ENCODE measurements at places on chromosomes 5 and 9.
A peak's percentile ranks its signal among the peaks of the same experiment; 100 is the strongest.

- DNase-seq, result no peak
These were observed 12.2 kb upstream of the HSPB3 start for GRCh38 chr5:54443270-54443669.

GRCh38 chr5:170611449-170612090, 107.8 kb downstream of the KCNIP1 start:
- no peak for DNase-seq

GRCh38 chr5:108747111-108747773, 455 bp upstream of the FER start:
- no peak for DNase-seq

DNA sequence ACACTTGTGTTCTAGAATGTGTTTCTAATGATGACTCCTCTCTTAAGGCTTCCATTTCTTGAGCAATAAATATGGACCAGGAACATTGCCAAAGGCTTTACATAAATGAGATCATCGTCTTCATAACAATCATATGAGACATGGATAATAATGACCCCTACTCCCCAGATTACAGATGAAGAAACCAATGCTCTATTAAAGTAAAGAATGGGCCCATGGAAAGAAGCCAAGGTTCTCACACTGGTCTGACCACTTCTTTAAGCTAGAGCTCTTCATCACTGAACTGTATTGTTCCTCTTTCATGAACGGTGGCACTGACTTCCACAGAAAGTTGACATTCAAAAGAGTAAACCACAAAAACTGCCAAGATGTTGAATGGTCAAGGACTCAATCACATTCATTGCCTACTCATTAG, 65.3 kb downstream of the MARCHF3 start:
- DNase-seq, result peak; percentile 84

GRCh38 chr5:126938466-126938865, 91.9 kb downstream of the MARCHF3 start:
- DNase-seq, result peak; percentile 46

- no peak for DNase-seq
These were observed 35.3 kb upstream of the RNF20 start for GRCh38 chr9:101498323-101498722.

- DNase-seq, result no peak
These were observed 171.6 kb downstream of the PAX5 start for GRCh38 chr9:36862206-36863145.

DNA sequence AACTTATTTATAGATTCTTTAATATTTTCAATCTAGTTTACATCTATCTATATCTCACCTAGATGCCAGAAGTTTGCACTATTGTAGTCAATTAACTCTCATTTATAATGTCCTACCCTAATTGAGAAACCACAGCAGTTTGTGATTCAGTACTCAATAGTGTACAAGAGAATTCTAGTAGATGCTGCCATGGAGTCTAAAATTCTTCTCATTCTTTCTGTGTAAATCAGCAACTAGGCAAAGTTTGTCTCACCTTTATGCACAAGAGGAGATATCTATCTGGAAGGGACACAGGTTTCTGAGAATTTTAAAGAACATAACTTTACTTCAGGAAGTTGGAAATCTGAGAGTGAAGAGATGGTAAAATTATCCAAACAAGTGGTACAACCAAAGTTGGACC, 173.0 kb upstream of the FBXL7 start:
- no peak for DNase-seq

GRCh38 chr9:737400-738120, 103.9 kb upstream of the DMRT1 start:
- no peak for DNase-seq

GRCh38 chr5:97075649-97076048, 66.8 kb downstream of the LIX1 start:
- no peak for DNase-seq

GRCh38 chr9:132143359-132143758, 18.5 kb upstream of the NTNG2 start:
- no peak for DNase-seq

DNA sequence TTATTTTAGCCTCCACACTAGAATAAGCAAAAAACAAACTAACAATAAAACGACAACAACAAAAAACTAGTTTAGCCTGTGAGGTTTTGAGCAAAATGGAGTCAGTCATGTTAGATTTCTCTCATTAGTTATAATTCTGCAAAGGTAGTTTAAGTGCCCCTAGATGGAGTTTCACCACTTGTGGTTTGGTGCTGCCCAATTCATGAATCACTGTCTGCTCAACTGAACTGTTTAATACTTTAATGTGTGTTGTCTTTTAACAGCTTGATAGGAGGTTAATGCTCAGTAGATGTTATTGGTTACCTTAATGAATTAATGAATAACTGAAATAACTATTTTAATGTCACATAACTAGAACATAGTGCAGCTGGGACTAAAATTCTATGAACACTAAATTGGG, 3.5 kb upstream of the PLAA start:
- no peak for DNase-seq

DNA sequence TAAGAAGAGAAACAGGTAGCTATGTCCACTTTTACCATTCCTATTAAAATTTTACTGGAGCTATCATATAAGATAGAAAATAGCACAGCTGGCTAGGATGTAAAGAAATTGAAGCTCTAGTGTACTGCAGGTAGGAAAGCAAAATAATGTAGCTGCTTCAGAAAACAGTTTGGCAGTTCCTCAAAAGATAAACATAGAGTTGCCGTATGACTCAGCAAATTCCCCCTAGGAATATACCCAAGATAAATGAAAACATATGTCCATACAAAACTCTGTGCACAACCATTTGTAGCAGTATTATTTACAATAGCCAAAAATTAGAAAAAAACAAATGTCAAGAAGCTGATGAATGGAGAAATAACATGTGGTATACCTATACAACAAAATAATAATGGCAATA, 64.6 kb upstream of the SHISAL2B start:
- DNase-seq, result no peak

- no peak for DNase-seq
These were observed 143.1 kb upstream of the NR4A3 start for GRCh38 chr9:99678566-99678965.

GRCh38 chr5:86917117-86917579, 299.4 kb downstream of the COX7C start:
- no peak for DNase-seq

DNA sequence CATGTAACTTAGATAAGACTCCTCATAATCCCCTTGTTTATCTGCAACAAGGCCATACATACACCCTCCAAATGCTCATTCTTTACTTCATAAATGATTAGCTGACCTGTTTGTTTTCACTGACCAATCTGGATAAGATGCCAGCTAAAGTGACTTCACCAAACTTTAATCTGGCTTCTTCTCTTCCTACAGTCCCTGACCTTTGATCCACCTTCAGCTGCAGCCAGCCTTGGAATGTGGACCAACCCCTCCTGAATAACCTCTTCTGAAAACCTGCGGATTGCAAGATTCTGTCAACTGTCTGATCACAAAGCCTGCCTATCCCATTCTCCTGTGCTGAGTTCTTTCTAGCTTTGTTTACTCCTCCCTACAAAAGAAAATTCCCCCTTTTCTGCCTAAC, 476.8 kb downstream of the LRRC70 start:
- DNase-seq, result no peak

DNA sequence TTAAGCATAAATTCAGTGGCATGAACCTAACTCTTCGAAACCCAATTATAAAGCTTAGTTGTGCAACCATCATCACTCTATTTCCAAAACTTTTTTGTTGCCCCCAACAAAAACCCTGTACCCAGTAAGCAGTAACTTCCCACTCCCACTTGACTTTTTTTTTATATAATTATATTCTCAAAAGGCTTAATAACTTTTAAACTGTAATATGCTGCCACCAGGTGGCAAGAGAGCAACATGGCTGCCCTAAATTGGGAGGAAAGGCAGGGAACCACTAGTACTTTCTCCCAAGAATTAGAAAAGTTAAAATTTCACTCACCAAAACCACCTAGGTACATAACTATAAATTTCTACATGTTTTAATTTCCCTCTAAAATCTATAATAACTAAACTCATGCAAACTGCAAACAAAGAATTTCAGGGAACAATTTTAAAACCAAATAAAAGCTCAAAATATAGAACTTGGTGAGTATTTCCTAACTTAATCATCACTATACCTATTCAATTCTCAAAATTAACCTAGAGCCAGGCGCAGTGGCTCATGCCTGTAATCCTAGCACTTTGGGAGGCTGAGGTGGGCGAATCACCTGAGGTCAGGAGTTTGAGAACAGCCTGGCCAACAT, 50.2 kb upstream of the RNF38 start:
- peak; percentile 9 for DNase-seq

- DNase-seq, result no peak
These were observed 7.6 kb downstream of the TTC39B start for GRCh38 chr9:15299374-15299939.

GRCh38 chr9:36207546-36208012, 16.9 kb downstream of the CLTA start:
- DNase-seq, result no peak

GRCh38 chr9:133854765-133855164, 116.6 kb upstream of the SARDH start:
- no peak for DNase-seq

DNA sequence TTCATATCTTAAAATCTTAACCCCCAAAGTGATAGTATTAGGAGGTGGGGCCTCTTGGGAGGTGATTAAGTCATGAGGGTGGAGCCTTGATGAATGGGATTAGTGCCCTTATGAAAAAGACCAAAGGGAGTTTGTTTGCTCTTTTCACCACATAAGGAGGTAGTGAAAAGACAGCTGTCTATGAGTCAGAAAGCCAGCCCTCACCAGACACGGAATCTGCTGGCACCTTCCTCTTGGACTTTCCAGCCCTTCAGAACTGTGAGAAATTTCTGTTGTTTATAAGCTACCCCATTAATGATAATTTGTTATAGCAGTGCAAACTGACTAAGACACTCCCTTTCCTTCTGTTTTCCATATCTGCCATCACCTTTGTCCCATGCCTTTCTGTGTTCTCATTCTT, 20.8 kb downstream of the IFNB1 start:
- no peak for DNase-seq

DNA sequence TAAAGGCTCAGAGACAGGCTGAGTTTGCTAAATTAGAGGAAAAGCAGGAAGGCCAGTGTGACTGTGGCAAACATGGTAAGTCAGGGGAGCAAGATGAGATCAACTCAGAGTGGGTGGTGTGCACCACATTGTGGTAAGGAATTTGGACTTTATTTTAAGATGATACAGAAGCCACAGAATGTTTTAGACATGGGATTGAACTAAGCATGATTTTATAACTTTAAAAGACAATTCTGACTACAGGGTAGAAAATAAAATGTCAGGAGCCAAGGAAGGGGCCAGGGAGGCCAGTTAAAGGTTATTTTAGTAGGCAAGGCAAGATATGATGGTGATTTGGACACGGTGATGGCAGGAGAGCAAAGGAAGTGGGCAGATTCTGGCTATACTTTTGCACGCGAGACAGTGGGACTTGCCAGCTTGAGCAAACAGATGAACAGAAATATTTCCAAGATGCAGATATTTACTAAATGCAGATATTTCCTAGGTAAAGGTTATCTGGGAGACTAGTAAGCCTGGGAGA, 53.9 kb downstream of the TSSK1B start:
- no peak for DNase-seq

DNA sequence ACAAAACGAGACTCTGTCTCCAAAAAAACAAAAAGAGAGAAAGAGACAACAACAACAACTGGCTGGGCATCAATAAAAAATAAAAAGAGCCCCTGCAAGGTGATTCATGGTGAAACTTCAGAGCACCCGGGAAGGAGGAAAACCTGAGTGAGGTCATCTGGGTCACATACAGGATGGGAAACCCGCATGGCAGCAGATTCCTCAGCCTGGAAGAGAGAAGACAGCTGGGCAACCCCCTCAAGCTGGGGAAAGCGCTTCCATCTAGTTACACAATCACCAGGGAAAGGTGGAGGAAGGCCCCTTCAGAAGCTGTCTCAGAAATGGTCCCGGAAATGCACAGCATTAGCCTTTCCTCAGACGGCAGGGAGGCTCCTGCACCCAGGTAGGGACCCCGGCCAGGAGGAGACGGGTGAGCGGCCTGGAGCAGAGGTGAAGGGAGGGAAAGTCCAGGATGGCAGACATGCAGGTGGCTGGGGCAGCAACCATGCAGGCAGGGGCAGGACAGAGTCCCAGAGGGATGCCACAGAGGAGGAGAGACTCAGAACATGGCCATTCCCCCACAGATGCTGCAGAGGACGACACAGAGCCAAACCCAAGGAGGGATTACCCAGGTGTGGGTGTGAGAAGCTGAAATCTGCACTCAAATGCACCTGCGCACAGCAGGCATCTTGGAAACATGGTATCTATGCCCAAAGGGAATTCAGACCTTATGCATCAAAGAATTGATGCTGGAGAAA, 29.4 kb downstream of the CAMSAP1 start:
- DNase-seq, result no peak

DNA sequence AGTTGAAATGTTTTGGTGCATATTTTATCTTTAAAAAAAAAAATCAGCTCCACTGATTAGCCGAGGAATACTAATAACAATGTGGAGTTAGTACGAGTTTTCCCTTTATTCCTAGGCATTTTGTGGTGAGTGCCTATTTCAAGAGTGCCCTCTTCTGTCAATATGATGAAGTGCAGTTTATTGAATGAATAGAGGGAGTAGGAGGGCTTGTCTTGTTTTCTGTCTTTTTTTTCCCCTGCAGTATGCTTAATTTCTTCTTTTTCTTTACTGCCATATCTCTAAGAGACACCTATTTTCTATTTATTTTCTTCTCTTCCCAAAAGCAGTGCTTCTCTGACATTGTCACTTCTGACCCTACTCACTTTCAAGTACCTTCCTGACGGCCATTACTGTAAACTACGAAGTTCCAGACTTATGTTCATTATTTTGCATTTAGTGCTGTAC, 169.6 kb upstream of the PITX1 start:
- DNase-seq, result no peak

DNA sequence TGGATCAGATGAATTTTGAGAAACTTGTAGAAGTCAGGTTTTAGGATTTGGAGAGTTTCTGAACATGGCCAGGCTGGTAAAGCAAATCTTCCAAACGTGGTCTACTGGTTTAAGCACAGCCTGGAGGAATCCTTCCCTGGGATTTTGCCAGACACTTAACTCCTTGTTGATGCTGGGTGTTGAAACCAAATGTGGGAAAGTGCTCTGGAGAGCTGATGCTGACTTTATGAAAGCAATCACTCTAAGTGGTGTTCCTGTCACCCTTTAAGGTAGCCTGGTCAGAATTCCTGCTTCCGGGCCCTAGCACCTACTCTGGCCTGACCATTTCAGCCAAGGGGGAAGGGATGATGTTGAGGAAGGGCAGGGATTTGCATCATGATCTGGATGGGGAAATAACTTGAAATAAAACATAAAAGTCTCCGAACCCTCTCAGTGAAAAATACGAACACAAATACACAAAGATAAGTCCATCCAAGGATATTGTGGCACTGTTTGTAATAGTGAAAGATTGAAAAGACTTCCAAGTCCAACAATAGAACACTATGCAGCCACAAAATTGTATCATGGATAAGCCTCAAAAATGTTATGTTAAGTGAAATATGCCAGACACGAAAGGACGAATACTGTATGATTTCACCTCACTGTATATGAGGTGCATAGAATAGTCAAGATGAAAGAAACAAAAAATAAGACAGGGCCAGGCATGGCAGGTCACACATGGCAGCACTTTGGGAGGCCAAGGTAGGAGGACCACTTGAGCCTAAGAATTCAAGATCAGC, 57.7 kb downstream of the PDE6A start:
- DNase-seq, result peak; percentile 24
